Cerebellar nuclear complex (tissue), 1 donor: ENCODE measurements at places on chromosomes 3 and 15.

DNA sequence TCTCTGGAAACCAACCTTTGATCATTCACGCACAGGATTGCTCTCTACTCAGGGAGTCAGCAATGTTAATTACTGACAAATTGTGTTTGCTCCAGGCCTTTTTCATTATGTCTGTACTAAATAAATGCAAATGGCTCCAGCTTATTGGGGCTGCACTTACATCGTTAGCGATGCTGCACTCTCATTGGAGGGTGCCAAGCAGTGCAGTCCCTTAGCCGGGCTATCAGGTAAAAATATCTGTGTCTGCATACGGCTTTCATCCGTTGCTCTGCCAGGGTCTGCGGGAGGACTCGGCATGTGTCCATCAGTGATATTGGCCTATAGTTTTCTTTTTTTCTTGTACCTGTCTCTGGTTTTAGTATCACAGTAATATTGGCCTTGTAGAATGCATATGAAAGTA is 471.5 kb upstream of the CADM2 start:
- no peak for DNase-seq

GRCh38 chr3:15081960-15082664 is 16.8 kb downstream of the RBSN start:
- no peak for DNase-seq

DNA sequence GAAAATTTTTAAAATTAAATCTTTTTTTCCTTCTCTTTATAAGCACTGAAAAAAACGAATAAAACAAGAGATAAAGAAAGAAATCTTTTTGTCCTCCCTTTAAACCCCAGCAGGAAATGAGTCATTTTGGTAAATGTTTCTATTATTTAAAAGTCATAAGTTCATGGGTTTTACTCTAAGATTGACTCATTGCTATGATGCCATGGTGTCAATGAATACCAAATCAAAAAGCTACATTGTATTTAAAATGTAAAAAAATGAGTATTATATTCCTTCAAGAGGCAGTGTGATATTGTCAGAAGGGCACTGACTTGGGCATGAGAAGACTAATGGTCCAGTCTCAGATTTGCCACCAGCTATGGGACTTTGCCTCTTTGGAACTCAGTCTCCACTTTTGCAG is 303.4 kb upstream of the DNAJC19 start:
- no peak for DNase-seq

DNA sequence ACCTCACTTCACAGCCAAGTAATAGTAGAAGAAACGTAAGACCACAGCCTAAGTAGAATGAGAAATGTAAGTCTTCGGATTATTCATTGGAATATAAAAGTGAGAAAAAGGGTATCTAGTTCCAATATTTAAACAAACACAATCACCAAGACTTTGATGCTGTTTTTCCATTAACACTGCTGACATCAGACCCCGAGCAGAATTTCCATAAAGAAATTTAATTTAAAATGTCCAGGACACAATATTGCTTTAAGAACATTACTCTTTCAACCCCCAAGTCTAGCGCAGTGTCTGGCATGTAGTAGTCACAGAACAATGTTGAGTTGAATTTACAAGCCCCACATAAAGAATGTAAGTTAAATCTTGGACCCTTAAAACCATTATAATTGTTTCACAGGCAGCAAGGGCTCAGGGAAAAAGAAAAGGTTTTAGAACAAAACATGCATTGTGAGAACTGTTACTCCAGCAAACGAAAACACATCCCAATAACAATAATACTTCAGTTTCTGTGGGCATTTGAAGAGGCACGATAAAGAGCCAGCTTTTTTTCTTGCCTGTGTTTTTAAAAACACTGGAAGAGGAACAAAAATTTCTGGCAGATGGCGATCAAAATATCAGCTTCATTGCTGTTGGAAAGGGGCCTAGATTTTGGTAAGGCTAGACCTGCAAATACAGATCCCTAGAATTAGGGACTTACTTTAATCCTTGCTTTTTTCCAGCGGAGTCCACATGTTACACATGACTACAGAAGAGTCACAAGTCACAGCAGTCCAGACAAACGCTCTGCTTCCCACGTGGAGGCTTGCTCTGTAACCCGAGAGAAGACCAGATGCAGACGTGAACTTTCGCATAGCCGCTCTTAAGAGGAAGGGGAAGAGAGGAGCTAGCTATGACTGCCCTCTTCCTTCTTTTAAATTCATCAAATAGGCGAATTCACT is 77.9 kb upstream of the IGSF10 start:
- DNase-seq: no peak

DNA sequence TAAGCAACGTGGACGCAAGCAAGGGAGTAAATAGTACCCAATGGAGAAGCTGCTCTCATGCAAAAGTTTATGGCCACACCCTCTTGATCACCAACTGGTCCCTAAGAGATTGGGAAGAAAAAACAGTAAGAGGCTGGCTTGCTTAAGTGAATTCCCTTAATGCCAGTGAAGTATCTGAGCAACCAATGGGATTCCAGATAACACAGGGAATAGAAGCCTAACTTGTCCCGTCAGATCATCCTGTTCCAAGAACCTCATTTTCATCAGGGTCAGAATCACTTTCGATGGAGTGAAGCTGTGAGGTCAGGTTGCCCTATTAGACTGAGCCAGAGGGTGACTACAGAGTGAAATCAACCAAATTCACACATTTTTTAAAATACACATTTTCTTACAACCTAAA is 104.3 kb downstream of the CD47 start:
- no peak for DNase-seq

DNA sequence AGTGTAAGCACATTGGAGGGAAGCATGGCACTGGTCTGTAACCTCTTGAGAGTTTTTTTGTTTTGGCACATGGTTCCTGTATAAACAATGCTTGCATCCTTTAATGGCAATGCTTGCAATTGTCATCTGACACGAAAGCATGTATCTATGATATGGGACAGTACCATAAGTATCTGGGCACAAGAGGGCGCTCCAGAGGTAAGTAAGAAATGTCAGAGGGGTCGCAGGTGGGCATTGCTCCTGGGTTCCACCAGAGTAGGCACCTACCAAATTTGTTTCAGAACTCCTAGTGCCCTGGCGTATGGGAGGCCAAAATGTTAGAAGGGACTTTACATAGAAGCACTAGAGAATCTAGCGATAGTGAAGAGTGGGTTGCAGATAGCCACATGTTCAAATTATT is 58.7 kb upstream of the BCHE start:
- no peak for DNase-seq
